Activated naive CD8-positive, alpha-beta T cell treated with anti-CD3 and anti-CD28 coated beads, Interleukin-2, amount 50 U/mL, for 24 hours (primary cell): ENCODE measurements at places on chromosomes 6 and 20.

DNA sequence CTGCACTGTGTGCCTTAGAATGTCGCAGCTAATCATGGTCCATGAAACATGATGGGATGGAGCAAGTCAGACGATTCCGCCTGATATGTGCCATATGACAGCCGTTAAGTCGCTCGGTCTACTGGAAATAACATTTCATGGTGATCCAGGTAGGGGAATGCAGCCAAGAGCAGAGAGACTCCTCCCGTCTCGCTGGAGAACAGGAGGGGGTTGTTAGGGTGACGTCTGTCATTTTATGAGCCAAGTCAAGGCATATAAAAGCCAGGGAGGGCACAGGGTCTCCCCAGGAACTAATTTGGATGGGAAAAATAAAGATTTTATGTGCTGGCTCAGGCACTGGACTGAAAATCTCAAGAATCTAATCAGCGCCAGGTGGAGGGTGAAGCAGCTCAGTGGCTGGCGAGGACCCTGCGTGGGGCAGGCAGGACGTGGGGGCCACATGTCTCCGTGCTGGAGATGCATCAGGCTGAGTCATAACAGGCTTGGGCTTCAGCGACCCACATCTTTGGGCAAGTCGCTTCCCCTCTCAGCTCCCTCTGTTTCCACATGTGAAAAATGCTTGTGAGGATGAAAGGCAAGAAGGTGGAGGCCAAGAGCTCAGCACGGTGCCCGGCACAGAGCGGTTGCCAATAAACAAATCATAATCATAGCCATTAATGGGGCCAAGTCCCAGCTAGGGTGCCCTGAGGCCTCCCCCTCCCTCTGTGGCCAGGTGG is 234.6 kb downstream of the ANKRD60 start:
- no peaks in the 10 kb centered on the region for H3K36me3 ChIP-seq
- H3K27me3 ChIP-seq: peaks cover 29% of the 10 kb centered on the region

DNA sequence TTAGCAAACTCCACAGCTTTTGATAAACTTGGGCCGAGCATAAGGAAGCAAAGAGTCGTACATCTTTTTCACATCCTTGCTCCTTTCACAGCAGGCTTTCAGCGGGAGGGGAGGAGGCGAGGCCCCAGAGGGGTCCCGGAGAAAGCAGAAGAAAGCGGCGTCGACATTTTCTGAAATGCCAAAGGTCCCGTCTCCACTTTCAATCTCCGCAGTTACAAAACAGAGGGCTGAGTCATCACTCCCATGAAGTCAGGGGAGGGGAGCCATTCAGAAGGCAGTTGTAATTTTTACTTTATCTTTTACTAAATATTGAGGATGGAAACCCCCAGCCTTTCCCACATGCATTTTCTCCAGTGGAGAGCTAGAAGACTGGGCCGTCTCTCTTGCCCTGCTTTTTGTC is 174.2 kb upstream of the THBS2 start:
- DNase-seq: no peak
- no peak overlapping the region for H3K27ac ChIP-seq
- peaks cover 6% of the 10 kb centered on the region for H3K36me3 ChIP-seq
- H3K4me1 ChIP-seq: peaks cover 2% of the 10 kb centered on the region

- no peaks in the 10 kb centered on the region for H3K27me3 ChIP-seq
- H3K27ac ChIP-seq: no peak overlapping the region
- H3K4me3 ChIP-seq: no peak overlapping the region
- peaks cover 4% of the 10 kb centered on the region for H3K36me3 ChIP-seq
- H3K4me1 ChIP-seq: peaks cover 15% of the 10 kb centered on the region
Measured at GRCh38 chr20:25360631-25361286, 29.9 kb downstream of the ABHD12 start.

DNA sequence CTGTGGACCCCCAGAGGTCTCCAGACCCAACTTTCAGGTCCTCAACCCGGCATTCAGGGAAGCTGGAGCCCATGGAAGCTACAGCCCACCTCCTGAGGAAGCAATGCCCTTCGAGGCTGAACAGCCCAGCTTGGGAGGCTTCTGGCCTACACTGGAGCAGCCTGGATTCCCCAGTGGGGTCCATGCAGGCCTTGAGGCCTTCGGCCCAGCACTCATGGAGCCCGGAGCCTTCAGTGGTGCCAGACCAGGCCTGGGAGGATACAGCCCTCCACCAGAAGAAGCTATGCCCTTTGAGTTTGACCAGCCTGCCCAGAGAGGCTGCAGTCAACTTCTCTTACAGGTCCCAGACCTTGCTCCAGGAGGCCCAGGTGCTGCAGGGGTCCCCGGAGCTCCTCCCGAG is 950 bp downstream of the GNAS start:
- no peak overlapping the region for H3K27ac ChIP-seq
- no peaks in the 10 kb centered on the region for H3K36me3 ChIP-seq
- H3K4me3 ChIP-seq: no peak overlapping the region
- H3K27me3 ChIP-seq: peaks cover 57% of the 10 kb centered on the region

GRCh38 chr20:19430641-19431315 is 218.3 kb downstream of the SLC24A3 start:
- peaks cover 6% of the 10 kb centered on the region for H3K4me1 ChIP-seq
- no peaks in the 10 kb centered on the region for H3K36me3 ChIP-seq
- DNase-seq: no peak
- no peaks in the 10 kb centered on the region for H3K27me3 ChIP-seq
- H3K27ac ChIP-seq: no peak overlapping the region

DNA sequence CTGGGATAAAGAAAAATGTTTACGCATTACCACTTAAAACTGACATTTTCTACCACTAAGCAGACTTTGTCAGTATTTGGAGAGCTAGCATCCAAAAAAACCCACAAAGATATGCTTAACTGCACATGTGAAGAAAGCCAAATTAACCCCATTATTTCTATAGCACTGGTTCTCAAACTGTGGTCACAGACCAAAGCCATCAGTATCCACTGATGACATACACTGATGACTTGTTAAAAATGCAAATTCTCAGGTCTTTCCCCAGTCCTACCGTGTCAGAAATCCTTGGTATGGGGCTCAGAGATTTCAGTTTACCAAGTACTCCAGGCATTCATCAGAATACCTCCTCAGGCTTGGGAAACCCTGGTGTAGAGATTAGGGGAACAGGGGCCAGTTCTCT is 230.2 kb downstream of the PTPRK start:
- no peaks in the 10 kb centered on the region for H3K27me3 ChIP-seq
- H3K27ac ChIP-seq: no peak overlapping the region
- peaks cover 1% of the 10 kb centered on the region for H3K36me3 ChIP-seq
- DNase-seq: no peak
- no peaks in the 10 kb centered on the region for H3K4me1 ChIP-seq

DNA sequence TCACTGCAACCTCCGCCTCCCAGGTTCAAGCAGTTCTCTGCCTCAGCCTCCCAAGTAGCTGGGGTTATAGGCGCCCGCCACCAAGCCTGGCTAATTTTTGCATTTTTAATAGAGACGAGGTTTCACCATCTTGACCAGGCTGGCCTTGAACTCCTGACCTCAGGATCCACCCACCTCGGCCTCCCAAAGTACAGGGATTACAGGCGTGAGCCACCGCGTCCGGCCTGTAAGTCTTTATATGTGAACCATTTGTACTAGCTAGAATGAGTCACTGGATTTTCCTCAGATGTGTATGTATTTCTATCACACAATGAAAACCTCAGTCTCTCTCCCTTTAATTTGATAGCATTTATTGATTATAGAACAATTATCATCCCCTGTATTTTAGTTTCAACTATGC is 34.0 kb downstream of the ITCH start:
- H3K27ac ChIP-seq: peak overlapping the region; percentile 6
- no peaks in the 10 kb centered on the region for H3K27me3 ChIP-seq
- no peak overlapping the region for H3K4me3 ChIP-seq
- peaks cover 18% of the 10 kb centered on the region for H3K4me1 ChIP-seq
- DNase-seq: no peak

- DNase-seq: no peak
- peaks cover 17% of the 10 kb centered on the region for H3K4me1 ChIP-seq
- peaks cover 18% of the 10 kb centered on the region for H3K36me3 ChIP-seq
- H3K27ac ChIP-seq: no peak overlapping the region
- no peaks in the 10 kb centered on the region for H3K27me3 ChIP-seq
Measured at GRCh38 chr6:72724545-72724944, 102.7 kb downstream of the KCNQ5 start.
